ENCODE measurements at places on chromosomes 1 and 21.

GRCh38 chr1:155729031-155729898 lies 40.4 kb downstream of the DAP3 start:
- peak; percentile 54 for DNase-seq

DNA sequence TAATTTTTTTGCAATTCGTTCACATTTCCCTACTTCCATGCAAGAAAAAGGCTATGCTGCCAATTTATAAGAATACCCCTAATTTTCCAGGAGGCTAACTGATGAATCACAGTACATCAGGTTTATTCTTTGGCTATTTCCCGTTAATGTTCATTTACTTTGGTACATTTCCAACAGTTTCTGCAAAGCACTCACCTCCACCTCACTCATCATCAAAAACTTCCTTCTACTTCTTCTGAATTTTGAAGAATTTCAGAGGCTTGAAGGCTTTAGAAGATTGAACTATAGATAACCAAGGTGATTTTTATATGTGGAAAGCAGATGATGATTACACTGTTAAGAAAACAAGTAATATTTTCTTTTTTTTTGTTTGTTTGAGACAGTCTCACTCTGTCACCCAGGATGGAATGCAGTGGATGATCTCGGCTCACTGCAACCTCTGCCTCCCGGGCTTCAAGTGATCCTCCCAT lies 60.5 kb upstream of the HP1BP3 start:
- no peak for DNase-seq

DNA sequence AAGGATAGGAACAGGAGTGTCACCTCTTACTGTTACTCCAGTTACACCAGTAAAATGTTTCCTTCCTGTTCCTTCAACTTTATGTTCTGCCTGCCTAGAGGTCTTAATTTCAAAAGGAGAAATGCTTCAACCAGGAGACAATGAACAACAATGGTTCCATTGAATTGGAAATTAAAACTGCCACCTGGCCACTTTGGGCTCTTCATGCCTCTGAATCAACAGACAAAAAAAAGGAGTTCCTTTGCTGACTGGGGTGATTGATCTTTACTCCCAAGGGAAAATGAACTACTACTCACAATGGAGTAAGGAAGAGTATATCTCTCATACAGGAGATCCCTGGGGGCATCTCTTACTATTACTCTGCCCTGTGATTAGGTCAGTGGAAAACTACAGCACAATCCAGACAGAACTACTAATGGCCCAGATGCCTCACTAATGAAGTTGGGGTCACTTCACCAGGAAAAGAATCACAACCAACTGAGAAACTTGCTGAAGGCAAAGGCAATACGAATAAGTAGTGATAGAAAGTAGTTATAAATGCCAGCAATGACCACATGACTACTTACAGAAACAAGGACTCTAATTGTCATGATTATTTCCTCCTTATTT lies 76.6 kb upstream of the PRDX6 start:
- no peak for DNase-seq

DNA sequence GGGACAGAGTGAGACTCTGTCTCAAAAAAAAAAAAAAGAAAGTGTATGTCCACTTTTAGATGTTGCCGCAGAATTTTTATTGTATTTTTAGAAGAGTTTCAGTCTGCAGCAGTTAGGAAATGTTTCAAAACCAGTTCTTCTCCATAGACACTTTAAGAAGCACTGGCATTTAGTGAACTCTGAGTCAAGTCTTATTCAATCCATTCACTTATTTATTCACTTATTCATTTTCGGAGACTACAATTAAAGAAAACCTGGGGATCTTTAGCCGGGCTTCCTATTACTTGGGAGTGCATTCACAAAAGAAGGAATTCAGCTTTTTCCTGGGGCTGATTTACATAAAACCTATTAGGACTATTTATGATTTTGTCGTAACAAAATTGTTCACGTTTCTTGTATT lies 12.3 kb downstream of the RCAN3 start:
- no peak for DNase-seq

DNA sequence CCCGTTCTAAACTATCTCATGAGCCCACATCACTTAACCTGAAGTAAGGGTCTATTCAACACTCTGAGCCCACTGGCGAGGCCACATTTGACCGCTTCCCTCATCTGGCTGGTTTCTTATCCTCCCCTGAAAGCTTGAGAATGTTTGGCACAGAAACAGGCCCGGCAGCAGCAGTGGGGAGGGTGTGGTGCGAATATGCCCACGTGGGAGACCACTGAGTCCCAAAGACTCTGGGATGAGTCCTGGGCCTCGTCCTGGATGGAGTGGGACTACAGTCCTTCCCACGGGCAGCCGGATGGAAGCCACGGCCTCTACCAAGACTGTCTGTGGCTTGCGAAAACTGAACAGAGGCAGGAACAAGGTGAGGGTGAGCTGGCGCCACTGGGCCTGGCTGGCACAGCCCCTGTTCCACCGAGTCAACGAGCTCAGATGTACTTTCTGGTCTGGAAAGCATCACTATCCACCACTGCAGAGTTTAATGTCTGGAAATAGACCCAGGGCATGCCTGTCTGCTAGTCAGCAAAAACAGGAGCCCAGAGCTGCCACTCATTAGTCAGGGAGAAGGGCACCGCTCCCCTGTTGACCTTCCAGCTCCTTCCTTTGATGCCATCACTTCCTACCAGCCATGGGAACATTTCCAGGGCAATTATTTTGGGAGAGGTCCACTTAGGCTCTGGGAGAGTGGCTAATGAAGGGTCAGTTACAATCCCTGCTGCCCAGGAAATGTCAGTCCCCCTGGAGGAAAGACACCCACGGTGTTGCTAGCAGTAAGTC lies 386.6 kb downstream of the MATN1 start:
- no peak for DNase-seq

- peak; percentile 44 for DNase-seq
These were observed 21.8 kb downstream of the DHRS3 start for GRCh38 chr1:12596007-12596821.

DNA sequence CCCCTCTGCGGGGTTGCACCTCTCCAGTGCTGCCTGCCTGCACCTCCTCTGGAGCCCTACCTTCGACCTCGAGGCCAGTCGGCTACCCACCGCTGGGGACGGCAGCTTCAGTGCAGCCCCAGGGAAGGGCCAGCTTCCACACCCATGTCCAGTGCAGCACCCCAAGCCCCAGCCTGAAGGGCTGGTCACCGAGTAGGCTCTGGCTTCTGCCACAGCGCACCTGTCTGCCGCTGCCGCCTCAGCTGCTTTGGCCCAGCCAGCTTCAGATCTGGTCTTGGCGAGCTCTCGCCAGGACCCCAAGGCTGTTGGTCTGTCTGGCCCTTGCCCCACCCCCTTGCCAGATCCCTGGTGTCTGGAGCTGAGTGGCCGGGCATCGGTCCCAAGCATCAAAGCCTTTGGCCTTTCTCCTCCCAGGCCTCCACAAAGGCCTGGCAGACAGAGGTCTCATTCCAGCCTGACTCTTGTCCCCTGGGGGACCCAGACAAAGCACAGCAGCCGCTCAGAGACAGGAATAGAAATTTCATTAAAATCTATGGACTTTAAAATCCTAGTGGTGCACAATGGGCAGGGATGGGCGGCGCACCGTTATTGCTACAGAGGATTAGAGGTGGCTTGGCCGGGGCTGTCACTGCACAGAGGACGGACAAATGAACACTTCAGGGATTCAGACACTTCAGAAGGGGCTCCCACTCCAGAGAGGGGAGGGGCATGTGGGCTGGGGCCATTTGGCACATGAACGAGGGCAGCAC lies 4.8 kb downstream of the CCDC24 start:
- no peak for DNase-seq

DNA sequence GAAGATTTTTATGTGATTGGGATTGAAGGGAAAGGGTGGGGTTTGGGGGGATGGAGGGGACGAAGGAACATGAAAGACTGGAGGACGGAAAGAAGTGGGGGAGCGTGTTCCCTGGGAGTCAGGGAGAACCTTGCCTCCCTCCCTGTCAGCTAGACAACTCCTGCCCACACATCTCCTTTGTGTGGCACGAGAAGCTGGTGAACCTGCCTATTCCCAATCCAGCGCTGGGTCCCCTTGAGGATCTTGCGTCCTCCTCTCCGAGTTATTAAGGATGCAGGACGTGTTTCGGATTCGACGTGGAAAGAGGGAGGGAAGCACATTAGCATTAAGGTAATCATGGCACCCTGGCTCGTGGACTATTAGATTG lies 1.4 kb downstream of the LRRC7 start:
- DNase-seq: no peak

- no peak for DNase-seq
These were observed 145.5 kb downstream of the ETS2 start for GRCh38 chr21:38951095-38951730.

Measured in HL-60 (cell line).